ENCODE measurements at places on chromosomes 12 and 14.

GRCh38 chr14:101828046-101828445 is 66.5 kb downstream of the PPP2R5C start:
- DNase-seq, result no peak

- DNase-seq, result no peak
Measured at GRCh38 chr14:60212503-60213371, 36.3 kb upstream of the PPM1A start.

- DNase-seq, result no peak
Measured at GRCh38 chr14:29652571-29652970, 275.1 kb downstream of the PRKD1 start.

GRCh38 chr12:127822809-127823411 is 444.1 kb upstream of the TMEM132C start:
- DNase-seq, result no peak

- DNase-seq, result no peak
Measured at GRCh38 chr12:128114485-128114884, 152.5 kb upstream of the TMEM132C start.

GRCh38 chr12:114420182-114420943 is 14.4 kb upstream of the TBX5 start:
- no peak for DNase-seq

GRCh38 chr14:60222820-60223219 is 26.2 kb upstream of the PPM1A start:
- peak; percentile 53 for DNase-seq

- no peak for DNase-seq
Measured at GRCh38 chr14:77040741-77041653, 12.5 kb upstream of the IRF2BPL start.

GRCh38 chr12:11929714-11930113 is 141.0 kb upstream of the BCL2L14 start:
- no peak for DNase-seq

DNA sequence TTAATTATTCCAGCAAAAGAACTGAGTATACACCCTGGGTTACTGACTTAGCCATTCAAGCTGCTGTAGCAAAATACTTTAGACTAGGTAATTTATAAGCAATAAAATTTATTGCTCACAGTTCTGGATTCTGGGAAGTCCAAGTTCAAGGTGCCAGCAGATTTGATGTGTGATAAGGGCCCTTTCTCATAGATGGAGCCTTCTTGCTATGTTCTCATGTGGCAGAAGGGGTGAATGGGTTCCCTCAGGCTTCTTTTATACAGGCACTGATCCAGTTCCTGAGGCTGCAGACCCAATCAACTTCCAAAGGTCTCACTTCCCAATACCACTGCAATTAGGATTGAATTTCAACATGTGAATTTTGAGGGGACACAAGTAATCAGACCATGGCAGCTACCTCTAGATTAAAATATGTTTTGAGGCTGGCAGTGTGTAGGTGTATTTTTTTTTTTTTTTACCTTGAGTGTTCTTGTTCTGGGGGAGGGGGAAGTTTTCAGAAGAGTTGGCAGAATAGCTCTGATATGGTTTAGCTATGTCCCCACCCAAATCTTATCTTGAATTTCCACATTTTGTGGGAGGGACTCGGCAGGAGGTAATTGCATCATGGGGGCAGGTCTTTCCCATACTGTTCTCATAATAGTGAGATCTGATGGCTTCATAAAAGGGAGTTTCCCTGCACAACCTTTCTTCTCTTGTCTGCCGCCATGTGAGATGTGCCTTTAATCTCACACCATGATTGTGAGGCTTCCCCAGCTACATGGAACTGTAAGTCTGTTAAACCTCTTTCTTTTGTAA is 178.2 kb downstream of the RASSF9 start:
- DNase-seq, result no peak

DNA sequence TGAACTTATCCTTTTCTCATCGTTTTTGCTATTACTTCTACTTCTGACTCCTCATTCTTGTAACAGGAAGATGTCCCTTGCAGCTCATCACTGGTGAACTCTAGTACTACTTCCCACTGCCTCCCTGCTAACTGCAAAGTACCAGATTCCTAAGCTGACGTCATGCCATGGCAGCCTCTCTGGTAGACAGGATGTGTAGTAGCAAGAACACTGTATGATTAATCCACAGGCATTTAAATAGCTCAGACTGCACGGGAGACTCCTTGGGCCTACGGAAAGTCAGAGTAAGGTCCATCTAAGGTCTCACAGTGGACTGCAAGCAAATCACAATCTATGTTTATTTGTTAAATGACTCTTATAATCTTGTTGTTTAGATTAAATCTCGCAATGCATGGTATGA is 43.5 kb downstream of the DNAI7 start:
- DNase-seq, result peak; percentile 24

- DNase-seq, result no peak
Measured at GRCh38 chr12:132321321-132322118, 7.9 kb downstream of the GALNT9 start.

GRCh38 chr14:56953884-56954283 is 143.6 kb upstream of the OTX2 start:
- DNase-seq, result no peak

DNA sequence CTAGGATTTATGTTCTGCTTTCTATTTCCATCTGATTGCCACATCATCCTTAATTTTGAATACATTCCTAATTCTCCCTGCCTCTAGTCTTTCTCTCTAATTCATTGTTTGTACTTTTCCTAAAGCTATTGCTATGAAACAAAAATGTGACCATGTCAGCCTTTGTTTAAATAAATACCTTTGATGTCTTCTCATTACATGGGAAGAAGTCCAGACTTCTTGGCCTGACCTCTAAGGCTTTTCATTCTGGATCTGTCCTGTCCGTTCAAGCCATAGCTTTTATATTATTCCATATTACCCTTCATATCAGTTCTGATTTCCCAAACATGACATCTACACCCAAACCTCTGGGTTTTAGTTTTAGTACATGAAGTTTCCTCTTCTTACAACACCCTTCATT is 91.4 kb downstream of the CDK17 start:
- DNase-seq, result no peak

GRCh38 chr12:48907245-48907644 is 18.0 kb downstream of the FKBP11 start:
- no peak for DNase-seq

GRCh38 chr12:96157427-96157826 is 36.7 kb upstream of the ELK3 start:
- DNase-seq, result no peak

- no peak for DNase-seq
Measured at GRCh38 chr12:121238086-121238485, 28.2 kb downstream of the P2RX4 start.

GRCh38 chr12:111925171-111925570 is 83.1 kb downstream of the MAPKAPK5 start:
- DNase-seq, result no peak

GRCh38 chr12:21972055-21972454 is 30.8 kb upstream of the ABCC9 start:
- DNase-seq, result no peak

- DNase-seq, result no peak
Measured at GRCh38 chr14:88541324-88541723, 13.5 kb downstream of the PTPN21 start.

DNA sequence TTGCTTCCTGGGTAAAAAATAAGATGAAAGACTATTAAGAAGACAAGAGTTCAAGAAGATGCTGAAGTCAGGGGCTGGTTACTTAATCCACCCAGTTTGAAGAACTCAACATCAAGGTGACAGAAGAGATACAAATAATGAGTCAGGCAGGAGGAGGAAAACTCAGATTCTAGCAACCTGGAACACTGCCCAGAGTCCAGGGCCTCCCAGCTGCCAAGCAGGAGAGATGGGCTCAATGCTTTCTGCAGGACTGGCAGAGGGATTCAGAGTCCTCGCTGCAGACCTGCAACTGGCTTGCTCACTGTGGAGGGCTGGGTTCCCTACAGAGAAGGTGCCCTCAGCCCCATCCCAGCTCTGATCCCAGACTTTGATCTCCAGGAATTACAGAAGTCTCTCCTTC is 28.6 kb upstream of the CEBPE start:
- DNase-seq, result no peak

- no peak for DNase-seq
Measured at GRCh38 chr12:97288531-97288930, 174.1 kb upstream of the RMST start.

DNA sequence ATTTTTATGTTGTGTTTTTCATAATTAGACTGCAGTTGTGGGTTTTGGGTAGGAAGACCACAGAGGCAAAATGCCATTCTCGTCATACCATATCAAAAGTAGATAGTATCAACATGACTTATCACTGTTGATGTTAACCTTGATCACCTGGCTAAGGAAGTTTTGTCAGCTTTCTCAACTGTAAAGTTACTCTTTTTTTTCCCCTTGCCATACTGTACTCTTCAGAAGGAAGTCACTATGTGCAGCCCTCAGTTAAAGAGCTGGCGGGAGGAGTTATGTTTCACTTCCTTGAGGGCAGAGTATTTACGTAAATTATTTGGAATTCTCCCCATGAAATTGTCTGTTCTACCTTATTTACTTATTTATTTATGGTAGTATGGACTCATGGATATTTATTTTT is 78.7 kb downstream of the PRORP start:
- DNase-seq, result no peak

- DNase-seq, result no peak
Measured at GRCh38 chr12:59620326-59620725, 24.5 kb downstream of the SLC16A7 start.
